Activated T-cell treated with anti-CD3 and anti-CD28 coated beads, Interleukin-2, amount 50 U/mL, for 1 hour (primary cell): ENCODE measurements at places on chromosomes 5 and 9.

DNA sequence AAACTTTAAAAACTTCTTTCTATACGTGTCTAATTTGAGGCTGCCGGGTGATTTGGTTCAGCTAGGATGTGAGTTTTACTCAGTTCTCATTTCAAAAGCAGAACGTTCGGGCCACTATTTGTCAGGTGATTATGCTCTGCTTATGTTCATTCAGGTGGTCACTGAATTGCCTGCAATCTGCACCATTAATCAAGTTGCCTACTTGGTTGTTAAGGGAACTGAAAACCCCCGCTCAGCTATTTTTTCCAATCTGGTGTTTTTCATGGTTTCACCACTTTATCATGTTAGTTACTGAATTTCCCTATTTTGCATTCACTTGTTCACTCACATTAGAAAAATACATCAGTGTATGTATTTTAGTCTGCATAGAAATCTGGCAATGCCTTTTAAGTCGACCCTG lies 523.0 kb downstream of the CSNK1G3 start:
- DNase-seq = no peak

GRCh38 chr5:87430863-87431457 lies 18.2 kb upstream of the CCNH start:
- DNase-seq = no peak

DNA sequence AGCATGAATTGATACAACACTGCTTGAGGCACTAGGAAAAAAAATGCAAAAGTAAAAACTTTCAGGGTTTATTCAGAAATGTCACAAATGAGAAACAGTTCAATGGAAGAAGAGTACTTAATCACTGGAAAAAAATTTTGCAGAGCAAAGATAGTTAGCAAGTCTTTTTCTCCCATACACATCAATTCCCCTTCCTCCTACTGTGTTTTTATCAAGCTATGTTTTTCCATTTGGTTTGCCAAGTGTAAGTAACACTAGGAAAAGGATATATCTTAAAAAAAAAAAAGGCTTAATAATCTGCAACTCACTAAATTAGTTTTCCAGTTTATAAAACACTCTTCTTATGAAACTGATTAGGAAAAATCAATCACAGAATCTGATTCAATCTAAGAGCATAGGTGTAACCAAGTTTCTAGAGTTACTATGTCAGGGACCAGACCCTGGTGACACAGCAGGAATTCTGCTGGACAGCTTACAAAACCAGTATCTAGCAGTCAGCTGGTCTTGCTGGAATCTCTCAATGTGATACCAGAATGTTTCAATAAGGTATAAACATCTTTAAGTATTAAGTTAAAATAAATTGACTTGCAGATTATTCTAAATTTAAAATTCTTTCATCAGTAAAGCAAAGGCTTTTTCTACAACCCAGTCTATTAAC lies 34.7 kb downstream of the RNF145 start:
- no peak for DNase-seq

DNA sequence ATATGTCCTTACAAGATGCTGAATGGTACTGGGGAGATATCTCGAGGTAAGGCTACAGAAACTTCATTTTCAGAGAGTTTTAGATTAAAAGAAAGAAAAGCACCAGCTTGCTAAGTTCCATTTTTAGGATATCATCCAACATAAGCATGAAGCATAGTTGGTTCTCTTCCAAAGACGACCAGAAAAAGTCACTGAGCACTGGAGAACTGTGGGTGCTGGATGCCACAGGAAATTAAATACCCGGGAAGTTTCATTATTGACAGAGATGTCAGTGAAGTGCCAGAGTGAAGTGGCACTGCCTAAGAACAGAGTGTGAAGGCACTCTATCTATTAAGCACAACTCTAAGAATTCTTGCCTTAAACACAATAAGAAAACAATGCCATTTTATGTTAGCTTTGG lies 76.8 kb downstream of the PIK3R1 start:
- DNase-seq = no peak

GRCh38 chr5:76736679-76737556 lies 21.0 kb downstream of the F2R start:
- DNase-seq = no peak

DNA sequence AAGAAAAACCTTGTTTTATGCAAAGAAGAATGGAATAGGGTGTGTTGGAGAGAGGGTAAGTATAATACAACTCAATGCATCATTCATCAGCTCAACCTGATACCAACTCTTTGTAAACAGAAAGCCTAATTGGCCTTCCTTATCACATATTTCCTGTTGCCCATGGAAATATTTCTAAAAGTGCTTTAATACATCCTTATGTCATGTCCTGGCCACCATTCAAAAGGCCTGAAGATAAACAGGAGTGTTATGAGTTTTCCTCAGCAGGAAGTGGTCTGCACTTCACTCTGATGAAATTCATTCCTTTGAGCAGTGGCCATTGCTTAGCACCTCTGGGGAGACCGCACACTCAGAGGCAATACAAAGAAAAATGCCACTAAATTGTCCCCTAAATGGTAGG lies 511.2 kb downstream of the SEMA5A start:
- DNase-seq = no peak

GRCh38 chr5:91474201-91474600 lies 91.1 kb upstream of the ARRDC3 start:
- DNase-seq = no peak

DNA sequence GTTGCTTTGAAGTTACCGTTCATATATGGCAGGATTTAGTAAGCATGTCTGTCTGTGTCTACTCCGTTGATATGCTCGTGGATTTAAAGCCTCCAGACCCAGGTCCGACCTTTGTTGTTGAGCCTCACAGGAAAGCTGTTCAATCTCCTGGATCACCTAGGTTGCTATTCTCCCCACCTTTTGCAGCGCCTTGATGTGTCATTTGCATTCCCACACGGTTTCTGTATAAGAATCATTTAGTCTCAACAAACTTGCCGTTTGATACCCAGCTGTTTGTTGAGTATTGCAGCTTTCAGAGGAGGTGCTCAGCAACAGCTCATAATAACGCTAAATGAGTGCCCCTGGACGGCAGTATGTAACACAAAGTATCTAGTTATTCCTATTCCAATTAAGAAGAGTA lies 1.2 kb upstream of the ADGRV1 start:
- DNase-seq = no peak

GRCh38 chr9:88947581-88948573 lies 43.4 kb upstream of the S1PR3 start:
- no peak for DNase-seq

GRCh38 chr5:93497096-93497495 lies 83.9 kb downstream of the NR2F1-AS1 start:
- no peak for DNase-seq

DNA sequence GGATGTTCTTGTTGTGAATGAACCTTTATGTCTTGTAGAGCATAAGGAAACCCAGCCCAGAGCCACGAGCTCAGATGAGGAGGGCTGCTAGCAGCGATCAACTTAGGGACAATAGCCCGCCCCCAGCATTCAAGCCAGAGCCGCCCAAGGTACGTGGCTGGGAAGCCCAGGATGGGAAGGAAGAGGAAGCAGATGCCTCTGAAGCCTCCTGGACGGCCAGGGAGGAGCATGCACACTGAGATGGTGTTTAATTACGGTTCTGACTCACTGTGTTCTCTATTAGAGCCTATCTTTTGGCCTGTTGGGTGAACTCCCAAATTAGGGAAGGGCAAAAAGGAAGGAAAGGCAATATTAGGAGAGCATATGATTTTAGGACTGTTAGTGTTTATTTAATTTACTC lies 75.3 kb downstream of the TJP2 start:
- DNase-seq = no peak

DNA sequence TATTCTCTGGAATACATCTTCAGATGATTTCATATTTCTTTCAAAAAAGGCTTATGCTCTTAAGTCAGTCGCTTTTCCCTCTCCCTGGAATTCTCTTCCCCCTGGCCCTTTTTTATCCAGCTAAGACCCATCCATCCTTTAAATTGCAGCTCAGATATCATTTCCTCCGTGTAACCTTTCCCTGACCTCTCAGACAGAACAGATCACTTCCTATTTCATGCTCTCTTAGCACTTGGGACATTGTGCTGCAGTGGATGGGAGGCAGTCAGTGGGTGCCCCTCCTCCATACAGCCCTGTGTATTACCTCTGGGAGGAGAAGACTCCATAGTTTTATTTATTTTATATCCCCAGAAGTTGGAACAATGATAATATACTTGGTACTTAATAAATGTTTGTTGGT lies 423.4 kb downstream of the ISL1 start:
- DNase-seq = no peak

DNA sequence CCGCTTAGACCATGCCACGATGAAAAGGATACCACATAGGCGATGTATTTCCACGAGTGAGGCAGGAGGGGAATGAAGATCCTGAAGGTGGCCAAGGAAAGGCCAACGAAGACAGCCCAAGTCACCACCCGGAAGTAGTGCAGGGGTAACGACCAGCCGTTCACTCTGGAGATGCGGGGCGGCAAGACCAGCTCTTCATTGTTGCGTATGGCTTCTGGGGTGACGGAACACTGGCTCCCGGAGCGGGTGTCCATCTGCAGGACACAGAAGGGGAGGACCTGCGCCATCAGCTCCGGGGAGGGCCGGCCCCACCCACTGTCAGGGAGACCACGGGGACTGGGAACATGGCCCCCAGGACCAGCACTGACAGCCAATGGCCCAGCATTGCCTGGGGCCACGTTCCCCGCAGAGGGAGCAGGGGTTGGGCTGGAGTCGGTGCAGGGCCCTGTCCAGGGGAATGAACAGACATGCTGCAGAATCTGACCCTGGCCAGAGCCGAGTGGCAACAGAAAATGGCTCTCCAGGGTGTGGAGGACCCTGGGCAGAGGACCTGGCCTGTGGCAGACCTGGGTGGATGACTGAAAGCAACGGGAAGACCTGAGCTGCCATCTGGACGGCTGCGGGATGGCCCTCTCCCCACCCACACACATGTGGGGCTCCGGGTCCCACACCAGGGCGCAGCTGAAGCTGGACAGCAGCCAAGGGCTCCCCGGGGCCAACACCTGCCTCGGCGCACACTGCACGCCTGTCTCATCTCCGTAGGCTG lies 17.7 kb downstream of the ZDHHC11B start:
- DNase-seq = peak; percentile 18

DNA sequence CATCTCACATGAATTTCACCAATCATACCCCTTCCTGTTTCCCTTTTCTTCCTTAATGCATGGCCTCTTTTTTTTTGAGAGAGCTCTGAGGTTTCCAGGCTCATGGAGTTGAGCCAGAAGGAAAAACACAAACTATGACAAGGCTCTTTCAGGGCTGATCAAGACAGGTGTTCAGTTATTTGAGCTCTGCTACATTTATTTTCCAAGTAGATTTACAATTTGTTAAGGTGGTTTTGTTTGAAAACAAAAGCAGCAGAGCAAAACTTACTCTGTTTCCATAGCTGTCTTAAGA lies 62.4 kb upstream of the IL7R start:
- no peak for DNase-seq

- DNase-seq = no peak
These were observed 1139.1 kb upstream of the SEMA6A start for GRCh38 chr5:117713585-117714198.

GRCh38 chr9:5274770-5275169 lies 29.7 kb downstream of the RLN2 start:
- no peak for DNase-seq

DNA sequence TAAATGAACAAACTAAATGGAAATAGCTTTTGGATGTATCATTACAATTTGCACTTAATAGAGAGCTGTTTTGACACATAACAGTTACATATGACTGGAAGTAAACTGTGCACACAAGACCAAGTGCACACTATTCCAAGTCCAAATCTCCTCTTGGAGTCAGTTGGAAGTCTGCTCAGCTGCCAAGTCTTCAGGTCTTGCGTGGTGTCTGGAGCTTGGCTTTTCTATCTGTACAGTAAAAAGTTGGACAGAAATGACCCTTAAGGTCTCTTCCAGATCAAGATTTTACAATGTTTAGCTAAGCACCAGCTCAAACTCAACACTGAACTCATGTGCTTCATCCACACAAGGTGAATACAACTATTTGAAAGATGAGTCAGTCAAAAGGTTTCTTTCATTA lies 456.9 kb downstream of the RASEF start:
- DNase-seq = no peak

- no peak for DNase-seq
These were observed 136.5 kb upstream of the ABCA1 start for GRCh38 chr9:105064248-105065097.

DNA sequence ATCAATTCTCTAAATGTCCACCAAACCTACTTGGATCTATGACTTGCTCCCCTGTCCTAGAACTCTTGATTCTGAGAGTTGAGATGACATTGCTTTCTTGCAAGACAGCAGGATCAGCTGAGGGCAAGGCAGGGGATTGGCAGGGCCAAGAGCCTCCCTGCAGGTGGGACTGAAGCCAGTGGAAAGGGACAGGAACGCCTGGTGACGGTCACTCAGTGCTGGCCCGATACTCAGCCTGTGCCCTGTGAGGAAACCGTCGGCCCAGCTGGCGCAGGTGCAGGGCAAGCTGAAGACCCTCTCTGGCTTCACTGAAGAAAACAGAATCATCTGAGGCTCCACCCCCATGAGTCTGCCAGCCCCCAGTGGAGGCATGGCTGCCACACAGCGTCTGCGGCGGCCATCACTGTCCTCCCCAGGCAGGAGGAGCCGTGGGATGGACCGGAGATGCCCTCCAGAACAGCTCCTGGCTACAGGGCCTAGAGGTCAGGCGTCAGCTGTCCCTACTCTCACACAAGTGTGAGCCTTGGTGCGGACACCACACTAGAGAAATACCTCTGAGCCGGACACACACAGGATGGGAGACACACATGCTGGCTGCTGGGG lies 14.7 kb downstream of the UBAC1 start:
- DNase-seq = no peak

DNA sequence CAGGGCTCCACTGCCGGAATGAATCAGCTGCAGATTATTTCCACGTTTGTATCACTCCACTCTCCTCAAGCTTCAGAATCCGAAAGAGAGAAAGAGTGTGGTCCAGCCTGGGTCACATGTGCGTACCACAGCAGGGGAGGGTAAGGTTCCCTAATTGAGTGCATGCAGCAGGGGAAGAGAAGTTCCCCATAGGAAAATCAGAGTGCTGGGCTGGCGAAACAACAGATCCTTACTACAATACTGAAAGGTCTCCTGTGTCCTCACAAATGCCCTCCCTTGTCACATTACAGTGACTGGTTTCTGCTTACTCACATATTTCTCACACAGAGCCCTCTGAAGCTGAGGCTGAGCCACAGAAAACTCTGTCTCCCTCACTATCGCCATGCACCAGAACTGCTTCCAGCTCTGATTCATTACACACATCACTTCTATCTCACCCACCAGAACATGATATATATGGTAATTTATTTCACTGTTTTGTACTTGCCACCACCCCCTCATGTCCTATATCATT lies 532.2 kb upstream of the TUSC1 start:
- no peak for DNase-seq

- DNase-seq = peak; percentile 83
These were observed at the start of gene PTBP3 for GRCh38 chr9:112332977-112333638. Gene PTBP3, minus strand, starts transcription at chr9:112333619. Its CDS starts 35,754 bp downstream, at chr9:112297865.
